T follicular helper cell (primary cell): ENCODE measurements at places on chromosomes 6 and 20.

GRCh38 chr20:59819496-59820203 is 113.8 kb downstream of the SYCP2 start:
- DNase-seq: no peak

- DNase-seq: no peak
Measured at GRCh38 chr6:138563231-138563630, 63.9 kb upstream of the NHSL1 start.

- DNase-seq: no peak
Measured at GRCh38 chr6:79733388-79733787, 102.3 kb downstream of the SH3BGRL2 start.

DNA sequence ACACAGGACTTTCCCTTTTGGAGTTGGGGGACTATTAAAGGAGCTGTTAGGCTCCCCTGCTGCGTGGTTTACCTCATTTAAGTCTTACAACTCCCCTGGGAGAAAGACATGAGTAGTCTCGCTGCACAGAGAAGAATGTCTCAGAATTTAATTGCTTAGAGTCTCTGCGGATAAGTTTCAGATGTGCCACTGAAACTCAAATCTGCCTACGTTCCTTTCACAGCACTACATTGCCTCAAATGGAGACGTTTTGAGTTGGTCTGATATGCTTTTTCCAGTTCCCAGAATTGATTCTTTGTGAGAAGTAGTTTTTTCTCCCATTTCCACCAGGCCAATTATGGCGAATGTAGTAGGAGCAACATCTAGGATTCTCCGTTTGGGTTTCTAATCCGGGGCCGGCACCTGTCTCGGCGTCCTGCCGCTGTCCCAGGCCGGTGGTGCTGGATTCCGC is 532 bp upstream of the SLC35F1 start:
- no peak for DNase-seq

DNA sequence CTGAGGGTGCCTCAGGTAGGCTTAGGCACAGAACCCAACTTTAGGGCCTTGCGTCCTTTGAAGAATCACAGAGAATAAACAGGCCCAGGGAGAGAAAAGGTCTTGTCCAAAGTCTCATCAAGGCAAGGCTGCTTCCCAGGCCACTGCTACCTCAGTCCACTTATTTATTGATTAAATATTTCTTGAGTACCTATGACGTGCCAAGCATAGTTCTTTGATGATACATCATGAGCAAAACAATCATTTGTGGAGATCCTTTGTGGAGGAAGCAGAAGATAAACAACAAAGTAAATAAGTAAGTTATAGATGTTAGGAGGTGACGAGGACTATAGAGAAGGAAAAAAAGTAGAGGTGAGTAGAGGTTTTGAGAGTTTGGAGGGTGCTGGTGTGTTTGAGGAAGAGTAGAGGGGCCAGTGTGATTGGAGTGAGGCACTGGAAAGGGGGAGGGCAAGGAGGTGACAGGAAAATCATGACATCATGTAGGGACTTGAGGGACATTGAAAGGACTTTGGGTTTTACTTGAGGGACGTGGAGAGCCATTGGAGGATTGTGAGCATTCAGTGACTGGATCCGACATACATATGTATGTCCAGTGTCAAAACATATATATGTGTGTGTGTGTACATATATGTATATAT is 14.1 kb upstream of the CHMP4B start:
- DNase-seq: no peak

DNA sequence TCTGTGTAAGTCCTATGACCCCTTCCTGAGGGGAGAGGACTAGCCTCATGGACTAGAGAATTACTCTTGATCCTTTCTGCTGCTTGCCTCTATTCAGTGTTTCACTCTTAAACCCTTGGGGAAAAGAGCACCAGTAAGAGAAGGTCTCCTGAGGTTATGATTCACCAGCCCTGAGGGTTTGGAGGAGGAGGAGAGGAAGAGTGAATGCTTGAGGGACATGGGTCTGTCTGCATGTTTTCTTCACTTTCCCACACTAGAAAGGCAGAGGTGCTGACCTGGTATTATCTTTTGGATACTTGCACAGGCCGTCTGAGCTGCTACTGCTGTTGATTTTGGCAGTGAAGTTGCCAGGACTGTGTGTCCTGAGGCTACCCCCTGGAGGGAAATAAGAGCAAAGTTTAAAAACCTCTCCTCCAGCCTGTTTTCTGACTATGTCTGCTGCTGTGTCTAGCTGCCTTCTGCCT is 78.3 kb downstream of the CD109 start:
- no peak for DNase-seq

- DNase-seq: no peak
Measured at GRCh38 chr20:54227241-54227640, 19.4 kb downstream of the PFDN4 start.

- no peak for DNase-seq
Measured at GRCh38 chr6:16684195-16684689, 77.0 kb downstream of the ATXN1 start.

- no peak for DNase-seq
Measured at GRCh38 chr6:15715851-15716250, 53.0 kb upstream of the DTNBP1 start.

DNA sequence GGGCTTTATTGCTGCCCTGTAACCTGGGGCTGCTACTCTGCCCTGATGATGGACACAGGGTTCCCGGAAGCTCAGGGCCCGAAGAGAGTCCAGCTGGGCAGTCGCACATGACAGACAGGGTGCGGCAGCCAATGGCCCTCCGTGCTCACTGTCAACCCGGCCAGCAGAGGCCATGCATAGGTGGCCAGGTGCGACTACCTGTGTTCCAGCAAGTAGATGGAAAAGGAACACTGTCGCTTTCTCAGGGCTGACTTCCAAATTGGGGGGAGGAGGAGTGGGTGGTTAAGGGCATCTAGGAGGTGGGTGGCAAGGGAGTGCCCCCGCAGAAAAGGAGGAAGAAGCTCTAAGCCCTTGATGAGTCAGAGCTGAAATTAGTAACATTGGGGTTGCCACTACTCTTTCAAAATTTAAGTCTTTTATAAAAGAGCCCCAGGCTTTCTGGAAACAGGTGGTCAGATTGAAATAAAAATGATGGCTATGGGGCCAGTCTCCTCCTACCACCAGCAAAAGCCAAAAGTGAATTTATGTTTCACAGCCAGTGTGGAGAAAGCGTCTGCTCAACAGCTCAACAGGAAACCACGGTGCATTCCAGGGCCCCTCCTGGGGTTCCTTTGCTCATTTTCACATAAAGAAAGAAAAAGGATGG is 2.3 kb upstream of the RAMACL start:
- DNase-seq: no peak

- DNase-seq: no peak
Measured at GRCh38 chr6:55377150-55377549, 49.9 kb downstream of the GFRAL start.

DNA sequence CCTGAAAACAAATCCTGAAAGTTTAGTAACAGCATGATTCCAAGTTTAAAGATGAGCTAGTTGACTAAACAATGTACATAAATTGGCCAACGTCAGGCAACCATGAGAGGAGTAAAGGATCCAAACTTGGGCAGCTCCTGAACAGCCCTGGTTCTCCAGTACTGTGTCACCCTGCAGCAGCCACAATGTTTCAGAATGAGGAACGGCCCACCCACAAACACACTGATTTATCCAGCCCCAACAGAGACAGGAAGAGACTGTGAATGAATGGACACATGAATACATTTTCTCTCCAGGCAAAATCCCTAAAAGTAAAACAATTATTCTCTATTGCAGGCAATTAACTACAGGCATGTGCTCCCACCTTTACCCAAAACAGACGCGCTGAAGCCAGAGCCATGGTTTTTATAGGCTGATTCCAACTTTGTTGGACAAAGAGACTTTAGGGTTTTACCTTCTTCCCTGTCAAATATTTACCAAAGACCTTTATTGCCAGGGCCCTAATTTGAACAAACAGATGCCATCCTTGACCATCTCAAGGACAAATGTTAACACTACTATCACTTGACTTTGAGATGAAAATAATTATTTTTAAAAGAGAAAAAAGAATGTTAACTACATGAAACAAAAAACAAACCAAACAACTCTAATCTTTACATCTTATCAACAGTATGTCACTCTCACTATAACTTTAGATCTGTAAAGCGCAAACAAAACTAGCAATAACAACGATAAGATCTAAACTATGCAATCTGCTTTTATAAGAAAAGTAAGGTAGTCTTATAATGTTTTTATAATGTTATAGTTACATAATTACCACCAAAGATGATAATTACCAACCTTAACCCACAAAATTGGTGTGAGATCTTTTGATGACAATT is 22.9 kb downstream of the CNKSR3 start:
- DNase-seq: no peak
